ENCODE measurements at places on chromosomes 12 and 14.

DNA sequence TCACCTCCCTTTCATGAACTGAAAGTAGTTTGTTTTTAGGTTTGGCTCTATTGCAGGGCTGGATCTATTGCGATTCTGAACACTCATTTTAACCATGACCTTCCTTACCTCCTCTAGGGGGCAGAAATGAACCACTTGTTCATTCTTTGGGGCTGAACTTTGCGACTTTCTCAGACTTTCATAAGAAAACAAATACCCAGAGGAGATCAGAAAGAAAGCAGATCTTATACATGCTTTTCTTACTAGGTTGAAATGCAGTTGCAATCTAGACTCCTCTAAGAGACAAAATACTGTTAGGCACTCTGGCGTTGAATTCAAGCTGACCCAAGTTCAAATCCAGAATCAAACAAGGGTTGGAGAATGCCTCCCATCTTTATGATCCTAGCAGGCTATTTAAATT, 32.6 kb upstream of the PLEKHG3 start:
- peak; percentile 17 for DNase-seq

DNA sequence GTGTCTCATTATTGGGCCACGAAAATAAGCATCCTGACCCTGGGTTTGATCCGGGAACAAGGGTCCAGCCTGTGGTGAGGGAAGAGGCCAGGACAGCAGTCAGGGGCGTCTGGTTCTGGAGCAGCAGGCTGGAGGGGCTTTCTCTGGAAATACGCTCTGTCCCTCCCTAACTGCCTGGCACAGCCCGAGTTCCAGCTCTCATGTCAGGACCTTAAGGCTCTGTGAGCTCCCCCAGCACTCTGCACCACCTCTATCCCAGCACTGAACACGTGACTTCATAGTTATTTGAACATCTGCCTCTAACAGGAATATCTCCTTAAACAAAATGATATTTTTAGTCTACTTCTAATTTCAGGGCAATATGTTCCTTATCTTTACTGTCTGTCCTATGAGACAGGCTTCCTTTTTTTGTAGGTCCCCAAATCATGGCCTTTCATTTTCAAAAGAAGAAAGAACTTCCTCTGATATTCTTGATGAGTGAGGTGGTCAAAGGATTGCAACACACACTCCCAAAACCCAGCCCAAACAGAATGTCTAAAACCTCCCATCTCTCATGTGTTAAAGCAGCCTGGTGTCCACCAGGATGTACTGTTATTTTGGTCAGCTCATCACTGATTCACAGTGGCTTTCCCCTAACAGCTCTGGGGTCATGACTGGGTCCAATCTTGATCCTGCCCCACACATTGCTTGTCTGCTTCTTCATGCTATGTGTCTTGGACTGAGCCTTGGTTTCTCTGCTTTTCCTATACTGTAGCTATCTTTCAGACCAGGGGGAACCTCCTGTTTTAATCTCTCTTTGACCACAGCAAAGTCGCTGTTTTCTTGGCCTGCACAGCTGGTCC, 9.7 kb downstream of the AQP6 start:
- DNase-seq, result no peak

- no peak for DNase-seq
Measured at GRCh38 chr14:20440882-20441281, 4.9 kb upstream of the KLHL33 start.

DNA sequence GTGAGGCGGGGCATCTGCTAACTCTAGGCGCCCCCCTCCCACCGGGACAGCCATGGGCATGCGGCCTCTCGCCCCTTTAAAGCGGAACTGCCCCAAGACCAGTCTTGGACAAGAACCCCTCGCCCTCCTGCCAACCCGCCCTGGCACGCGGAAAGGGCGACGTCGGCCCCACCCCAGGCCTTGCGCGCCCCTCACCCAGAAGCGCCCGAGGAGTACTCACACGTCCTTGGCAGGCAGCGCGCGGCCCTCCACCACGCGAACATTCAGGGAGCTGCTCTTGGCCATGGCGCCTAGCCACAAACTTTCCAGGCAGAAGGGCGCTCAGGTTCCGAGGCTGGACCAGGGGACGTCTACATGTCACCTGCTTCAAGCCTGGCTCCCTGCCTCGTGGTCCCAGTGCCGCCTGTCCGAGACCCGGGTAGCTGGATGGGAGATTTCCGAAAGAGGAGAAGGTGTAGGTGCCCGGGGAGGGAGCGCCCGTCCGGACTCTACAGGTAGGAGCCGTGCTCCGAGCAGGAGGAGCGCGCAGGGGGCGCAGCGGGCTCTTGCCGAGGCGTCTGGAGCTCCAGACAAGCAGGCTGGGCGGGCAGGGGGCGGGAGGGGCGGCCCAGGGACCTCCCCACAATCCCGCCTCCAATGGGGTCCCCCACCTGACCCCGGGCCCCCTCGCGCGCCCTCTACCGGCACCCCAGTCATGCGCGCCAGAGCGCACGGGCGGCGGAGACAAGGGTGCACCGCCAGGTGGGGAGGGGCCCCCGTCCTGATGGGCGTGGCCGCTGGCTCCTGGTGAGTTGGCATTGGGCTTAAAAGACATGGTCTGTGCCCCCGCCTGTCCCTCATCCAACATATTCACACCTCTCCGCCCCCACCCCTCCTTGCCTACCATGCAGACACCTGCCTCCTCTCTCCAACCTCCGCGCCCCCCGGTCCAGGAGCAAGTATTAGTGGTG, at the start of gene RASAL1:
Gene RASAL1, minus strand, starts transcription at position 584 of the 950 bp plus-strand sequence. Its CDS starts 299 bp downstream, at position 285.
- peak; percentile 75 for DNase-seq

DNA sequence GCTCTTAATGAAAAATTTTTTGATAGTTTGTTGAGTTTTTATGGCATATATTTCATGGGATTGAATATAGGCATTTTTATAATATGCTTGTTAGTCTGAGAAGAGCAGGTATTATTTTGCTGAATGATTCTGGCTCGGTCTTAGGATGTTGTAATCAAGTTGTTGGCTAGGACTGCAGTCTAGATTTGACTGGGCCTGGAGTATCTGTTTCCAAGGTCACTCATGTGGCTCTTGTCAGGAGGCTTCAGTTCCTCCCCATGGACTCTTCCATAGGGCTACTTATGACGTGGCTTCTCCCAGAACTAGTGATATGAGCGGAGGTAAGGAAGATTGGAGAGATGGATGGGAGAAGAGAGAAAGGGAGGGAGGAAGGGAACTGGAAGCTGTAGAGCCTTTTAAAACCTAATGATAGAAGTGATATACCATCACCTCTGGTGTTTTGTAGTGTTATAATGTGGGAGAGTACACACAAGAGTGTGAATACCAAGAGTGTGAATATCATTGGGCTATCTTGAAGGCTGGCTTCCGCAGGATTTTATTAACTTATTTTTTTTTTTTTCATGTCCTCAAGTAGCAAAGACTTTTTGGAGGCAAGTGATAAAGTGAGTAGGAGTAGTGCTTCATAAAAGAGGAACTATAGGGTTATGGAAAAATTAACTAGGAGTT, 4.4 kb downstream of the MNAT1 start:
- DNase-seq, result no peak

GRCh38 chr12:93380480-93381121, 2.9 kb downstream of the NUDT4 start:
- no peak for DNase-seq

DNA sequence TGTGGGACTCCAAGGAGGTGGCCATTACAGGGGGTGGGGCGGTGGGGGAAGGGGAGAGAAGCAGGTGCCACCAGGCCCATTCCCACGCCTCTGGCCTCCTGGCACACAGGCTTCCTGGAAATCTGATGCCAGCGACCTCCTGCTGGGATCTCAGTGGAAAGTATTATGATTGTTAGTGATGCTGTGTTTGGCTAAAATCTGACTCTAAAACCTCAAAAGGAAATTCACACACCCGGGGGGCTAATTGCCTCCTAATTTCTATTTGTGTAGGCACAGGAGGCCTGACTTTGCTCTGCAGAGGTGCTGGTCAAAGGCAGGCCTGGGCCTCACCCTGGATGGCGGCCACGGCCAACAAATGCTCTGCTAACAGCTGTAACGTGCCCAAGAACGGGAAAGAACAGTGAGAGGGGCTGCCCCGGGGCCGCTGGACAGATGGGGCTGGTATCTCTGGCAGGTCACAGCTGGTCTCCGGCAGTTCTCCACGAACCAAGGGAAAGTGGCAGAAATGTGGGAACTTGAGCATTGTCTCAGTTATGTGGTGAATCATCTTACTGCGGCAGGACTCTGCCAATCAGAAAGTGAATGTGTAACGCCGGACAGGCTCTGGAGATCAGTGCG, 14.3 kb downstream of the FAM181A start:
- no peak for DNase-seq

DNA sequence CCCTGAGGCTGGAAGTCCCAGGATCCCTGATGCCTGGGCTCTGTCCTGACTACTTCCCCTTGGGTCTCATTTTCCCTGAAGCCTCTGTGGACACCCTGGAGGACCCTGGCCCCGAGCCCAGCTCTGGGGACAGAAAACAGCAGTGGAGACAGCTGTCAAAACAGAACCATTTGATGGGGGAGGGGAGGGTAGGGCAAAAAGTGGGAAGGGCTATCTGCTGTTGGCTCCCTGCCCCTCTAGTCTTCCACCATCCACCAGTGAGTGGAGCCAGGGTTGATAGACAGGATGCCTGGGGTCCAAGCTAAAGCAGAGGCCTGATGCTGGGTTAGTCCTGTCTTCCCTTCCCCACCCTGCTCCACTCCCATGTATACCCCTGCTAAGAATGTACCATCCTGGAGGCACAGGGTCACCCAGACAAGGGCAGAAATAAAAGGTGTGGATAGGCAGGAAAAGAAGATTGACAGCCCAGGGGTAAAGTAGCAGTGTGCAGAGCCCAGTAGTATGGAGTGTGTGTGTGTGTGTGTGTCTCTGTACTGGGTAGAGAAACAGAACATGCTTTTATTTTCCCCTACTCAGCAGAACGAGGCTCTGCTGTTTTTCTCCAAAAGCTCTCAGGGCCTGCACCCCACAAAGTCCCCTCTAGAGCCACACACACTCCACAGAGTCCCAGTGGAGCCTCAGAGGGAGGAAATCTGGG, 9.8 kb downstream of the ZNF385A start:
- DNase-seq, result no peak

GRCh38 chr12:95446506-95446900, 27.4 kb upstream of the METAP2 start:
- no peak for DNase-seq

DNA sequence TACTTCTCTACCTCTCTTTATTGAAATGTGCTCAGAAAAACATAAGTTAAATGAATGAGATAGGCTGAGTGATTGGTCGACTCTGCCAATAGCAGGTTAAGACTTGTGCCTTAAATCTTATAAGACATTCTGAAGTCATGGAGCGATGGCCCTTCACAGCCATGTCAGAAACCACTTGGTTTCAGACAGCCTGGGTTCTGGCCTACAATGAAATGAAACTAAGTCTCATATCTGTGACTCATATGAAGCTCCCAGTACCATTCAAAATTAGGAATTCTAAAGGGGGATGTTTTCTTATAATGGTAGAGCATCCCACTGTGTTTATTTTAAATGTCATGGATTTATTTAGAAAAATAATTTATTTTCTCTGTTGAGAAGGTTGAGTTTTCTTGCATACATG, 42.6 kb downstream of the PLXNC1 start:
- DNase-seq, result no peak

GRCh38 chr12:116547955-116548501, 11.2 kb upstream of the MAP1LC3B2 start:
- DNase-seq, result no peak

GRCh38 chr12:54371328-54372112, 7.2 kb upstream of the GPR84 start:
- no peak for DNase-seq

DNA sequence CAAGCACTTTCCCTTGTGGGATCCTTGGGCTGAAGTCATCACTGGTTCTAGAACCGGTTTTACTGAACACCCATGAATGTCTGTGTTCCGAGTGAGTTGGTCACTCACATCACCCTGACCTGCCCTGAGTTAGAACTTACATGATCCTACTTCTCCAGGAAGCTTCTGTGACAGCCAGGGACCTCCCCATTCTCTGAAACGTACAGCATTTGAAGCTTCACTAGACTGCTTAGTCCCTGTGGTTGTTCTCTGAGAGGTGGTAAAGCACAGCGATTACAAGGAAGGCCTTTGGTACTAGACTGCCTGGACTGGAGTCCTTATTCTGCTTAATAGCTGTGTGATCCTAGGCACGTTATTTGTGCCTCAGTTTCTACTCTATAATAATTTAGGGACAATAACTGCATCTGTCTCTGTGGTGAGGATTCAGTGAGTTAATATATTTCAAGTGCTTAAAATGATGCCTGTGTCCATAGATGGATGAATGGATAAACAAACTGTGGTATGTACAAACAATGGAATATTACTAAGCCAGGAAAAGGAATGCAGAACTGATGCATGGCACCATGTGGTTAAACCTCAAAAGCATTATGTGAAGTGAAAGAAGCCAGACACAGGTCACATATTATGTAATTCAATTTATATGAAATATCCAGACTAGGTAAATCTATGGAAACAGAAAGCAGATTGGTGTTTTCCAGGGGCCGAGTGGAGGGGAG, 54.7 kb upstream of the DDX11 start:
- DNase-seq, result no peak

- DNase-seq, result no peak
Measured at GRCh38 chr12:72658615-72659014, 386.4 kb downstream of the TRHDE start.

DNA sequence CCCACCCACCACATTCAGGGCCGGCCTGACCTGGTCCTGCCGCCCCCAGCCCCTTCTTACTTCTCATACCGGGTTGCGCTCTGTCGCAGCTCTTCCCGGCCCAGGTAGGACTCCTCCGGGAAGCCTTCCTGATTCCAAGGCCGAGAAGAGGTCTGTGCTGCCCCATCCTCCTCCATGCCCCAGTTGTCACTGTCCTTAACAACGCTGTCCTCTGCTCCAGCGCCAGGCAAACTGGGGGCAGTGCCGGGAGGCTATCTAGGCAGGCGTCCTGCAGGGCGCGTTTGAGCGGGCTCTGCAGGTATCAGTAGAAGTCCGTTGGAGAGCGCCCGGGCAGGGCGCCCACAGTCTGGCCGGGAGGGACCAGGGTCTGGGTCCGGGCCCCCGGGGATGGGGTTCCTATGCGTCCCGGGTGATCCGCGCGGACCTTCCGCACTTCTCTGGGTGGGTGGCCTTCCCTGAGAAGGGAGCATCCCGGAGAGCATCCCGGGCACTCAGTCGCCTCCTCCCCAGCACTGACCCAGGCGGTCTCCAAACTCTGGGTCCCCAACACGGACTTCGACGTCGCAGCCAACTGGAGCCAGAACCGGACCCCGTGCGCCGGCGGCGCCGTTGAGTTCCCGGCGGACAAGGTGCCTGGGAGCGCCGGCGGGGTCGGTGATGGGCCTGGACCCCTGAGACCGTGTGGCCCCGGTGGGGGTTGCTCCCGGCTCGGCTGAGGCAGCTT, 900 bp downstream of the AMN start:
- no peak for DNase-seq

- DNase-seq, result no peak
Measured at GRCh38 chr12:93714382-93714781, 37.2 kb downstream of the CRADD start.
